ENCODE measurements at places on chromosomes 16 and 17. TPM values are rescaled to one million over a fixed set of nuclear protein-coding genes. Genes with fewer than 3 reads are reported as not detected.

CUEDC1 gene
- 18.7 TPM for total RNA-seq

CTRB1 gene
- total RNA-seq, result not detected

SGCA gene
- 0.51 TPM for total RNA-seq

DNA sequence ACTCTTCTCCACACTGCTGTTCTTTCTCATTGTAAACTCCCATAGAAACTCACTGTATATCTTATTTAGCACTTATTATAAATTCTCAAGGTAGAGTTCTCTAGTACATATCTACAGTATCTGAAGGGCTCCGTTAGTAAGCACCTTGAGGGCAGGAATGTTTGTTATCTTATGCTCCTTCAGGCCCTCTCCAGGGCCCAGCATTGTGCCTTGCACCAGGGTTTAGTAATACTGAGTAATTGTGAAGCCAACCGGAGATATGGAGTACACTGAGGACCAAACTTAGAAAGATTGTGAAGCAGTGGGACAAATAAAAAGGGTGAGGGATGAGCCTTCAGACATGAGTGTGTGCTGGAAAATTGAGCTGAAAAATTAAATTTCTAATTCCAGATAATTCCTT is 26.4 kb downstream of the RNF43 start:
- no peak overlapping the region for H3K27ac ChIP-seq
- no peaks in the 10 kb centered on the region for H3K4me1 ChIP-seq
- H3K36me3 ChIP-seq, result no peaks in the 10 kb centered on the region
- no peak for DNase-seq

DNA sequence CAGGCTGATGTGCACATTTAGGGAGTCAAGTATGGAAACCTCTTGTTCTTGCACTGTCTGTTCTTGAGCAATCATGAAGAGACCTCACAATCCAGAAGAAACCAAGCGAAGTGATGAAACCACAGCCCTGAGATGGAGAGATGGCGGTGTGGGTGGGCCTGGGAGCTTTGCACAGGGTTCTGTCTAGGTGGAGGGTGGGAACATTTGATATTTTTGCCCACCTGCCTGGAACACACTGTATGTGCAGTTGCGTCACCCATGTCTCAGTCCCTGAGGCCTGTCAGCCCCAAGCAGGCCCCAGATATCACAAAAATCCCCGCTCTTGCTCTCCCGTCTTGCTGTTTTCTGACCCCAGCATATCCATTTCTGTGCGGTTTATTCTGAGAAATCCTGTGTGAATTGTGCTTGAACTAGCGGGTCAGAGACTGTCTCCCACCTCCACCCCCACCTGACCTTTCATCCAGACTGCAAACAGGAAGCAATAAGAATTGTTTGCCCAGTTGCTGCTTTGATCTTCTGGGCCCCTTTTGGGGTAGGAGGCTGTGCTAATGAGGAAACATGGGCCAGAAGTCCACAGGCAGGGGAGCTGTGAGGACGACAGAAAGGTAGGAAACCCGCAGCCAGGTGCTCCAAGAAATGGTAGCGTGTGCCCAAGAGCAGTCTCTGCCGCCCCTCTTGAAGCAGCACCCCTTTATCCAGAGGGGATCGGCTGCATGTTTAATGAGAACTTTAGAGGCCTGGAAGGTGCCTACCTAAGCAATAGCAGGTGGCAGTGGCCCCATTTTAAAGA is 183.8 kb downstream of the CCDC182 start:
- H3K4me3 ChIP-seq, result peak overlapping the region; percentile 37
- no peak overlapping the region for H3K27ac ChIP-seq
- no peak for DNase-seq
- peaks cover 19% of the 10 kb centered on the region for H3K4me1 ChIP-seq

DNA sequence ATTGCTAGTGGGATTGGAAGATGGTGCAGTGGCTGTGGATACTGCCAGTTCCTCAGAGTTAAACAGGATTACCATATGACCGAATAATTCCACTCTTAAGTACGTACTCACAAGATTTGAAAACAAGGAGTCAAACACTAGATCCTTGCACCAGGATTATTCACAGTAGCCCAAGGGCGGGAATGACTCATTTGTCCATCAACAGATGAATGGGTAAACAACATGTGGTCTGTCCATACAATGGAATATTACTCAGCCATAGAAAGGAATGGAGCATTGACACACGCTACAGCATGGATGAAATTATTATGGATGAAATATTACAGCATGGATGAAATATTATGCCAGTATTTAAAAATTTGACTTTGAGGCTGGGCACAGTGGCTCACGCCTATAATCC is 9.1 kb upstream of the MAPK8IP3 start:
- no peak overlapping the region for H3K27ac ChIP-seq
- no peaks in the 10 kb centered on the region for H3K4me1 ChIP-seq
- H3K36me3 ChIP-seq, result peaks cover 98% of the 10 kb centered on the region
- H3K27me3 ChIP-seq, result no peaks in the 10 kb centered on the region
- no peak overlapping the region for H3K4me3 ChIP-seq
- DNase-seq, result no peak

DNA sequence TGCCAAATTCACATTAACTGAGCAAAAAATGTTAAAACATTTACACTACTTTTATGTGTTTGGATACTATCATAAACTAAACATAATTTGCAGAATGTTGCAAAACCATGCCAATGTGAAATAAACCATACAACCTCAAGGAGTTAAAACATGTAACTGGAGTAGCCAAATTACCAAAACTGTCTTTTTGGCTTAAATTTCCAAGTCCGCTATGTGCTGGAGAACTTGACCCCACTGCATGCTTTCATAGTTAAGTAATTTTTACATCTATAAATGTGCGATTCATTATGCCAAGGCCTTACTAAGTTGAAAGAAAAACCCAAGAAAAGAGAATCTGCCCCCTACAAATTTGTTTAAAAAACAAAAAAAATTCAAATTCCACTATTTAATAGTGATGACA is 28.2 kb downstream of the BRD7 start:
- no peaks in the 10 kb centered on the region for H3K4me1 ChIP-seq
- peaks cover 69% of the 10 kb centered on the region for H3K36me3 ChIP-seq
- H3K27ac ChIP-seq, result no peak overlapping the region
- H3K4me3 ChIP-seq, result no peak overlapping the region

GRCh38 chr16:89506113-89506504 is 2.1 kb upstream of the SPG7 start:
- DNase-seq, result no peak
- H3K4me1 ChIP-seq, result no peaks in the 10 kb centered on the region
- peaks cover 9% of the 10 kb centered on the region for H3K36me3 ChIP-seq
- no peak overlapping the region for H3K27ac ChIP-seq
- no peaks in the 10 kb centered on the region for H3K27me3 ChIP-seq
- no peak overlapping the region for H3K4me3 ChIP-seq

DNA sequence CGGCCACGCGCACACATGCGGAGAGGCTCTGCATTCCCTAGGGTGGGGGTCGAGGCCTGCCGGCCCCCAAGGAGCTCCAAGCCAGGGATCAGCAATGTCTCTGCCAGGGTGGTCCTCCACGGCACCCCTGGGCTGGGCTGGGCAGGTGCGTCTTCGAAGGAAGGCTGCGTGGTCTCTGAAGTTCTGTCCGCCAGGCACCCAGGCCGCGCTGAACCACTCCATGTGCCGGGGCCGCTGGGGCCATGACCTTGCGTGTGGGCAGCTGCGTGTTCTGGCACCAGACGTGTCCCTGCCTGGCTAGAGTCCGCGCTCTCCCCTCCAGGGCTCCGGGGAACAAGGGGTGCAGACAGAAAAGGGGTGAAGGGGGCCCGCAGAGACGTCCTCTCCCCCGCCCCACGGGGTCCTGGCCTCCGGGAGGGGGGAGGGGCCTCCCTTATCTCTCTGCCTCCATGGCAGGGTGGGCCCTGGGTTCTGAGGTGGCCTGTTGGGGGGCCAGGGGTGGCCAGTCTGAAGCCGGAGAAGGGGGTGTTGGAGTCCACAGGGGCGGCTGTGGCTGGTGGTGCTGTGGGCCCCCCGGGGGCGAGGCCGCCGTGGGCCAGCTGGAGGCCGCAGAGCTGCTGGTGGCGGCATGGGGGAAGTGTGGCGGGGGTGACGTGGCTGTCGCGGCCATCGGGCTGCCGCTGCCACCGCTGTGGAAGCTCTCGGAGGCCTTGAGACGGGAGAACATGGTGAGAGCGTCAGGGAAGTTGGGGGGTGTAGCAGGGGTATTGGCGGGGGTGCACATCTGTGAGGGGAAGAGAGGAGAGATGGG is 5.3 kb downstream of the UBALD1 start:
- H3K27me3 ChIP-seq, result no peaks in the 10 kb centered on the region
- no peak overlapping the region for H3K4me3 ChIP-seq
- peaks cover 7% of the 10 kb centered on the region for H3K4me1 ChIP-seq

DNA sequence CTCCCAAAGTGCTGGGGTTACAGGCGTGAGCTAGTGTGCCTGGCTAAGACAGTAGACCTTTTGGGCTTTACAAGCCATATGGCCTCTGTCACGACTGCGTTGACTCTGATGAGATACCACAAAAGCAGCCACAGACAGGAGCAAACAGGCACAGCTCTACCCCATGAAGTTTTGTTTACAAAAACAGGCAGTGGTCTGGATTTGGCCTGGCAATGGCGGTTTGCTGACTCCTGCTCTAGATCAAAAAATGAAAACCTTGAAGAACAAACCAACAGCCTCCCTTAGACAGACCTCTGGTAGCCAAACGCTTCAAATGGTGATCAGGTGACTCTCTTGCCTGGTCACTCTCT is 20.7 kb downstream of the SLC43A2 start:
- H3K27ac ChIP-seq, result no peak overlapping the region
- DNase-seq, result no peak
- no peak overlapping the region for H3K4me3 ChIP-seq
- no peaks in the 10 kb centered on the region for H3K4me1 ChIP-seq
- H3K27me3 ChIP-seq, result peaks cover 5% of the 10 kb centered on the region

- H3K27me3 ChIP-seq, result no peaks in the 10 kb centered on the region
- H3K4me3 ChIP-seq, result no peak overlapping the region
- peaks cover 9% of the 10 kb centered on the region for H3K4me1 ChIP-seq
- H3K36me3 ChIP-seq, result no peaks in the 10 kb centered on the region
- no peak for DNase-seq
- H3K27ac ChIP-seq, result no peak overlapping the region
Observed at GRCh38 chr16:74743045-74743667, 31.5 kb downstream of the FA2H start.

DNA sequence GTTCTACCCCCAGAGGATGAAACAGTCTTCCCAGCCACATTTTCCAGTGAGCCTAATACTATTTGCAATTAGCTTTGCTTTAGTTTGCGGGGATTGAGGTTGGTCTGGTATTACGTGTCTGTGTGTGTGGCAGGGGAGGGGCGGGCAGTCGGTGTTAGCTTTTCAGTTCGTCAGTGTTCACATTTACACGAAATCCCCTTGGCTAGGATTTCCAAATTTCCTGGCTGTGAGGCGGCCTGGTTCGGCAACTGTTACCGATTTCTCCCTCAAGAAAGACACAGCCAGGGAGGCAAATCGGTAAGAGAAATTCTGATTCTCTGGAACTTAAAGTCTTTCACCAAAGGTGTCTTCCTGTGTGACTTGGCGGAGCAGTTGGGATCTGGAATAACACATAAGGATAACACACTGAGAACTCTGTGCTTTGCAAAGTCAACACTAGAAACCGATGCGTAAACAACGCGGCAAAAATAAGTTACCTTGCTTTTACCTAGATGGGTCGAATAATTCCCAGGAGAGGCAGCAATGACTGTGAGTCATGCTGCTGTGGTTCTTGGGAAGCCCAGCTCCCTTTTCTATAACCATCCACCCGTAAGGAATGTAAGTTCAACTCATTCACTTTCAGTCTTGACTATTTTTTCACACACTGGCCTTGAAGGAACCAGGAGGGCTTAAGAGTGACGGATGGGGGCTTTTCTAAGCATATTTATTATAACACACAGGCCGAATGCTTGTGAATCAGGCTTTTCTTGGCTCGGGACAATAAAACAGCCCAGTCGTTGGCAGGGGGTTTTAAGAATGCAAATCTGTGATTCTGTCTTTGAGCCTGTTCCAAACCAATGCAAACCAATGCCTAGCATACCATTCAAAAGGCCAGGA is 24.2 kb downstream of the GPRC5B start:
- no peak overlapping the region for H3K4me3 ChIP-seq
- peak overlapping the region; percentile 89 for H3K27ac ChIP-seq
- no peaks in the 10 kb centered on the region for H3K27me3 ChIP-seq
- peaks cover 32% of the 10 kb centered on the region for H3K36me3 ChIP-seq
- peaks cover 11% of the 10 kb centered on the region for H3K4me1 ChIP-seq

DNA sequence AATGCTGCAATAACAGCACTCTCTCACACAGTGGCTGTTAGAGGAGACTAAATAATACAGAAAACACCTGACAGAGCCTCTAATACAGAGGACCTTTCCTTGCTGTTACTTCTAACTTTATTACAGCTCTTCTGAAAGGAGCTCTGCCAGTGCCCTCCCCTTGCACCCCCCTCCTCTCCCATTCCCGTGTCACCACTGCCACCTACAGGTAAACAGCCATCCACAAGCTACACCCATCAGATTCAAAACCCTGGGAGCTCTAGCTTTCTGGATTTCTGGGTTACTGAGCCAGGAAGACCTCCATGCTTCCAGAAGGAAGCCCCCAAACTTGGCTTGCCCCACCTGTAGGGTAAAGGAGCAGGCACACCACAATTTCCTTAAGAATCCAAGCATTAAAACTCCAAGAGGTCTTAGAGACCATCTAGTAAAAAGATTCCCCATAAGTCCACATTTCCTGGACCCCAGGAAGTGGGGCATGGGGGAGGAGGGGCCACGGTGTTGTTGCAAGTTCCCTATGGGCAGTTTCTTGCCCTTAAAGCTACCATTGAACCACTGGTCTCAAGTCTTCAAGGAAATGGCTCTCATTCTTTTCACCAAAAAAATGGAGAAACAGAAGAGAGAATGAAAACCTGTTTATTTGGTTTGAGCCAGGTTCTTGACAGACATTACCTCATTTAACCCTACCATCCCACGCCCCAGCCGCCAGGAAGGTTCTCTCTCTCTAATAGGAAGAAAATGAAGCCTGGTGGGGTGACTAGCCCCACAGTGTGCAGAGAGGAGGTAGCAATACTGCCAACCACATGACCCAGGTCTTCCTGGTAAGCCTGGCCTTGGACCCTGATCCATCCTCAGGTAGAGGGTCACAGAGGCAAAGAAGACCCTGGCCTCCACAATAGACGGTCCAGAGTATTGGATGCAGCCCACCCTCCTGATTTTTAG is 52.8 kb downstream of the TOM1L2 start:
- peak; percentile 96 for DNase-seq
- no peak overlapping the region for H3K27ac ChIP-seq
- H3K36me3 ChIP-seq, result no peaks in the 10 kb centered on the region
- H3K27me3 ChIP-seq, result no peaks in the 10 kb centered on the region
- H3K4me3 ChIP-seq, result no peak overlapping the region

DNA sequence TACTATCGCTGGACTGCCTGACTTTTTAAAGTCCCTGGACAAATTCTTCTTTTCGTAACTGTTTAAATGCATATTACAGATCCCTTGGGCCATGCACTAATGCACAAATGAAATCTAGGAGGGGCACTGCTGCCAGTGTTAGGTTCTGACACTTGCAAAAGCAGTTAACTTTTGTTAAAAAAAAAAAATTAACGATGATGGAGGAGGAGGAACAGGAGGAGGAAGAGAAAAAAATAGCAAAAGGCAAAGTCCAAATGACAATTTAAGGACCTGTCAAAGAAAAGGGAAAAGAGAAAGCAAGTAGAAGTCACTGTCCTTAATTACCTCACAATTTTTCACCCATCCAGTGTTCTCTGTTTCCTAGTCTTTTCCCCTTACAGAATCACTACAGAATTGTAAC is 97.8 kb upstream of the CORO6 start:
- DNase-seq, result no peak
- H3K27me3 ChIP-seq, result no peaks in the 10 kb centered on the region
- no peaks in the 10 kb centered on the region for H3K4me1 ChIP-seq
- no peak overlapping the region for H3K4me3 ChIP-seq
- no peaks in the 10 kb centered on the region for H3K36me3 ChIP-seq
